ENCODE measurements at places on chromosomes 16 and 17.

DNA sequence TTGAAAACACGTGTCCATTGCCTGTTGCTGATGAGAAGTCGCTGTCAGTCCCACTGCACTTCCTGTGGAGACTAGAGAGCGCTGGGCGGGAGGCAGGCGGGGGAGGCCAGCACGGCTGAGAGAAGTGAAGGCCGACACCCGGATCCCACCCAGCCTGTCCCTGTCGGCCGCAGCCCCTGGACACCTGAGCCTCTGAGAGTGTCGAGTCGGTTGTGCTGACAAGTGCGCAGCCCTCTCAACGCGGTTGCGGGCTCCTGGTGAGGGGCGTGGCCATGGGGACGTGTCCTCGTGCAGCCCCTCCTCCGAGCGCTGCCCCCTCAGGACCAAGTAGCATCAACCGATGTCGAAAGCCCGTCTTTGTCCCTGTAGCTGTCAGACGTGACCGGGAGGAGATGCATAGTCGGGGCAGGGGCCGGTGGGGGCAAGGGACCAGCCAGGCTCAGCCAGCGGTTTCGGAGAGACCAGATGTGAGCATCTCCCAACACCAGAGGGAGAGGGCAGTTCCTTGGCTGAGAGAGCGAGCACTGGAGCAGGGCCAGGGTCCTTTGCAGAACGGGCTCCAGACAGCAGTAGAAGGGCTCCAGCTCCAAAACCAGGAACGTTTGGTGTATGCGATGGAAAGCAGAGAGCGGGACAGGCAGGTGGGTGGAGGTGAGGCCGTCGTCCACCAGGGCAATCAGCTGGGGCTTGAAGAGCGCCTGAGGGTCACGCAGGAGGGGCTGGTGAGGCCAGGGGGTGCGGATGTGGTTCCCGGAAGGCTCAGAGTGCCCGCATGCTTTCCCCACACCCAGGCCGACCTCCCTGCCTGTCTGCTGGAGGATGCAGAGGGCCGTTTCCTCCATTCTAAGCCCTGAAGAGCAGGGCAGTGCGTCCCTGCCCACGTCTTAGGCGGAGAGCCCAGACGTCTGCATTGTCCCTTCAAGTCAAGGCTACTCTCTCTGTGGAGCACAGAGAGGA lies 43.3 kb upstream of the CHMP6 start:
- no peak for DNase-seq

DNA sequence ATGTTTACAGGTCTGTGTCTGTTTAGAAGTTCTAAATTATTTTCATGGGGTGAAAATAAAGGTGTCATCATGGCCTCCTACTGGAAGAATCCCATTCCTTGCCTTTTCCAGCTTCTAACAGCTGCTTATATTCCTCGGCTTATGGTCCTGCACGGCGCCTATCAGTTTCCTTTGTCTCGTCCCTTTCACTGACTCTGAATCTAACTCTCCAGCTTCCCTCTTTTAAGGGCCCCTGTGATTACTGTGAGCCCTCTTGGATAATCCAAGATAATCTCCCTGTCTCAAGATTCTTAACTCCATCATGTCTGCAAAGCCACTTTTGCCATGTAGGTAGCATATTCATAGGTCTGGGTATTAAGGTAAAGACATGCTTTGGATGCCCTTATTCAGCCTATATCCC lies 441.0 kb upstream of the ERCC4 start:
- no peak for DNase-seq

DNA sequence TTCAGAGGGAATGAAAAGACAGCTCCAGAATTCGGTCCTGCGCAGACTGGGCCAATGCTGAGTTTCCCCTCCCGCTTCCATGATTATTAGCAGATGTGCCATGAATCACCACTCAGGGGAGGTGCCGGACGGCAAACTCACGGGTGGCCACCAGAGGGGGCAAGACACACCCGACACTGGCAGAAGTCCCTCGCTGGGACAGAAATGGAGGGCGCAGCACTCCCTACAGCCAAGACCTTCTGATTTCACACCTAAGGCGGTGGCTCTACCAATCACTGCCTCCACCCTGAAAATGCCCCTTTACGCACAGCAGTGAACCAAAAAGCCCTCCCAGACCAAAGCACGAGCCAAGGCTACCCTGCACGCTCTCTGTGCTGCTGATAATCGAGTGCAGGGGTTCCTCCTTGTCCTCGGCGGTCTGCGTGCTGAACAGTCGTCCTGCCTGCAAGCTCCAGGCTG lies 26.8 kb downstream of the TRAP1 start:
- DNase-seq = peak; percentile 84

GRCh38 chr17:49881054-49881402 lies 33.2 kb upstream of the TAC4 start:
- DNase-seq = no peak

- DNase-seq = no peak
These were observed 7.6 kb upstream of the ALOX15B start for GRCh38 chr17:8031261-8031661.

DNA sequence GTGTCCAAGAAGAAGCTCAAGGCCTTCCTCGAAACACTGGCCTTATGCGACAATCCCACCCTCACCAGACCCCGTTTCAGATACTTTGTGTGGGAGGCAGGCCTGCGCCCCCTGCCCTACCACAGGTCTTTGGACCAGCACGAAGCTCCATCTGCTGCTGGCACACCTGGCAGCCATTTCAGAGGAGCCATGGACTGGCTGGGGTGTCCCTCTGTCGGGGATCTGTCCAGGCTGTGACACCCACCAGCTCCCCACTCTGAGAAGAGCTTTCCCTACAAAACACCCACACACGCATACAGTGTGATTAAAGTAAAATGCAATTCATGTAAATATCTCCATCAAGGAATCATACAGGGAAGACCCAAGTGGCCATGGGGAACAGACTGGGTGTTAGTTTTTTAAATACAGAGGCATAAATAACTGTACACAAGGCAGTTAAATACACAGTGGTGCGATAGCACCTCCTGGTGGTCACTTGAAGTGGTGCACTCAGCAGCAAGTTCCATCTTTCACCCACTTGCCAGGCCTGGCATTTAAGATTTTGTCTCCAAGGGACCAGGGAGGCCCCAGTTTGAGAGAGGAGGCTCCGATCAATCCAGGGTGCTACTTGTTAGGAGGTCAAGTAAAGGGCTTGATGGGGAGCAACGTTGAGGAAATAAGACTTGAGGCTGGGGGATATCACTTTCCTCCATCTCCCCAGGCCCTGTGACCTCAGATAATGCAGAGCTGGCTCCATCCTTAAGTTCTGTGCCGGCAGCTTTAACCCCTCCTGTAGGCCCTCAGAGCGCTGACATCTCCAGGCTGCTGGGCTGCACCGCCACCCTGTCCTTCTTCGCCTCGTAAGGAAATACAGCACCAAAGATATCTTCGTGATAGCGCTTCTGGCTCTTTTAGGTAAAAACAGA lies 43.6 kb downstream of the NOS2 start:
- DNase-seq = peak; percentile 32

DNA sequence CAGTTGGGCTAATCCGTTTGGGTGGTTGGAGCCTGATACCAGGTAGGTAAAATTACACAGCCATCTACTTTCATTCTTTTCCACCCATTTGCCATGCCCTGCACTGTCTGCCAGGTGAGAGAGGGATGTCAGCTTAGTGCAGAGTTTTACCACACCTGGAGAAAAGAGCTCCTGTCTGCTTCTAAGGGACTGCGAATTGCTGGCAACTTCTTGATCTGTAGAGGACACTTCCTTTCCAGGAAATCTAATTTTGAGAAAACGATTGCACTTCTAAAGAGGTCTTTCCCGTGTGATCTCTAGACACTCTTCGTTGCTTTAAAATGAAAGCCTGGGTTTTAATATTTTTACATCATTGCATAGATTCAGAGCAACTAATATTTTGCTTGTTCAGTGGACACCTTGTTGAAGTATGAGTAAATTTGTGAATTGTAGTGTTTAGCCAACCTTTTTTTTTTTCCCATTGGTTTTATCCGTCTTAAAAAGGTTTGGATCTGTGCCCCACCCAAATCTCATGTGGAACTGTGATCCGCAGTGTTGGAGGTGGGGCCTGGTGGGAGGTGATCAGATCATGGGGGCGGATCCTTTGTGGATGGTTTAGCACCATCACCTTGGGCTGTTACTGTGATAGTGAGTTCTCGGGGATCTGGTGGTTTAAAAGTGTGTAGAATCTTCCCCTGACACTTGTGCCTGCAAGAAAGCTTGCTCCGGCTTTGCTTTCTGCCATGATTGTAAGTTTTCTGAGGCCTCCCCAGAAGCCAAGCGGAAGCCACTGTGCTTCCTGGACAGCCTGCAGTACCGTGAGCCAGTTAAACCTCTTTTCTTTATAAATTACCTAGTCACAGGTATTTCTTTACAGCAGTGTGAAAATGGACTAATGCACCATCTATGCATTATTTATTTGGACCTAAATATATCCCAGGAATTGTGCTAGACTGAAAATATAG lies 104.6 kb downstream of the PRKCA start:
- DNase-seq = peak; percentile 24

DNA sequence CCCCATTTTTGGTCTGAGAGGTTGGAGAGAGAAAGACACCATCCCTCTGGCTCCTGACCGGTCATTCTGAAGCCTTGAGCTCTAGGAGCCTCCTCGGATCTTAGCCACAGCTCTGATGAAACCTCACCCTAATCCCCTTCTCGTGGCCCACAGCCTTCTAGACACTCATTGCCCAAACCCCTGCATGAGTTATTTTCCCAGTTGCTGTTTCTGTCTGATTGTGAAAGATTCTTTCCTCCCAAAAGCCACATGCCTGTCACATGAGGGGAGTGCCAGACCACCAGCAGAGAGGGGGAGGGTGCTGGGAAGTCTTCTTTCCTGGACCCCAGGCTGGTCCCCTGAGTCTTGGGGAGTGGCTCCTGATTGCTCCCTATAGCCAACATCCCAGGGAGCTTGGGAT lies 17.6 kb upstream of the ABR start:
- no peak for DNase-seq

DNA sequence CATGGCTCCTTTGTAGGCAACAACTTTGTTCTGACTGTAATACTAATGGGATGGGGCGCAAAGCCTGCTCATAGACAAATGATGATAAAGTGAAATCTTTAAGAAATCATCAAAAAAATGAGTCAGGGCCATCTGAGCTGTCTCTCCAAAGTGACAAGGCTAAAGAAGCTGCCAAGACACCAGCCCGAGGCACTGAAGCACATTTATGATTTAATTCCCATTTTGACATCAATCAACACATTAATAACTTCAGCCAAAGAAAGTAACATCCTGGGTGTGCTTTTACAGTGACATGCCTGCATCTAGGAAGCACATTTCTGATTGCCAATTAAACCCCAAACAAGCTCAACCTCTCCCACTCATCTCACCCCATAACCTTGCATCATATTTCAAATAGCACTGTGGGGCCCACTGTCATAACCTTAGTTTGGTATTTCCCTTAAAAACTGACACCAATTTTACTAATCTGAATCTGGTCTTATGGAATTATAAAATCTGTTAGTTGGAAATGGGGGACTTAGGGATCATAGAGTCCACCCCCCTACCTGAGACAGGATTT lies 676.6 kb downstream of the TOX3 start:
- DNase-seq = no peak

GRCh38 chr16:543301-544164 lies 16.0 kb downstream of the CAPN15 start:
- no peak for DNase-seq

DNA sequence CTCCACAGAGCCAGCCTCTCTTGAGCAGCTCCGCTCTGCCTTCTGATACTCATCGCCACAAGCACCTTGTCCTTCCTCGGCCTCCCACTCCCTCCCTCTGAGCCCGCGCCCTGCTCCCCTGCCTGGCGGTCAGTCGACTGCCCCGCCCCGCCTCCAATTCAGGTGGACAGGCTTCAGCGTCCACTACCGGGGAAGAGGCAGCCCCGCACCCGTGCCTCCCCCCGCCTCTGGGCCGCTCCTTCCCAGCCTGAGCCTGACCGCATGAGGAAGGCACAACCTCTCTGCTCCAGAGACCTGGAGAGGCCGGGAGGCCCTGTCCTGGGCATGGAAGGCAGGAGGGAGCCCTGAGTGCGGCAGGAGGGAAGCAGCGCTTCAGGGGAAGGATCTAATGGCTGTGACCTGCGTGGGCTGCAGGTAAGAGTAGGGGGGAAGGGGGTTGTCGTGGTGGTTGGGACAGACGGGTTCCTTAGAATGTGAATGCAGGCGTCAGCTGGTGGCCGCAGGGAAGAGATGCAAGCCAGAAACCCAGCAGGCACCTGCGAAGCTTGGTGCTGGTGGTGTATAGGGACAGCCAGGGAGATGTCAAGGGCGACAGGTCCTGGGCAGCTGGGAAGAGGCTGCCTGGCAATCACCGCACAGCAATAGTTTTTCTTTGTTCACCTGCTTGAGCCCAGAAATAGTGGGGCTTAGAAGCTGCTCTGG lies 3.0 kb upstream of the SLC6A4 start:
- no peak for DNase-seq

- DNase-seq = no peak
These were observed 11.4 kb downstream of the SLFN5 start for GRCh38 chr17:35254107-35254773.

DNA sequence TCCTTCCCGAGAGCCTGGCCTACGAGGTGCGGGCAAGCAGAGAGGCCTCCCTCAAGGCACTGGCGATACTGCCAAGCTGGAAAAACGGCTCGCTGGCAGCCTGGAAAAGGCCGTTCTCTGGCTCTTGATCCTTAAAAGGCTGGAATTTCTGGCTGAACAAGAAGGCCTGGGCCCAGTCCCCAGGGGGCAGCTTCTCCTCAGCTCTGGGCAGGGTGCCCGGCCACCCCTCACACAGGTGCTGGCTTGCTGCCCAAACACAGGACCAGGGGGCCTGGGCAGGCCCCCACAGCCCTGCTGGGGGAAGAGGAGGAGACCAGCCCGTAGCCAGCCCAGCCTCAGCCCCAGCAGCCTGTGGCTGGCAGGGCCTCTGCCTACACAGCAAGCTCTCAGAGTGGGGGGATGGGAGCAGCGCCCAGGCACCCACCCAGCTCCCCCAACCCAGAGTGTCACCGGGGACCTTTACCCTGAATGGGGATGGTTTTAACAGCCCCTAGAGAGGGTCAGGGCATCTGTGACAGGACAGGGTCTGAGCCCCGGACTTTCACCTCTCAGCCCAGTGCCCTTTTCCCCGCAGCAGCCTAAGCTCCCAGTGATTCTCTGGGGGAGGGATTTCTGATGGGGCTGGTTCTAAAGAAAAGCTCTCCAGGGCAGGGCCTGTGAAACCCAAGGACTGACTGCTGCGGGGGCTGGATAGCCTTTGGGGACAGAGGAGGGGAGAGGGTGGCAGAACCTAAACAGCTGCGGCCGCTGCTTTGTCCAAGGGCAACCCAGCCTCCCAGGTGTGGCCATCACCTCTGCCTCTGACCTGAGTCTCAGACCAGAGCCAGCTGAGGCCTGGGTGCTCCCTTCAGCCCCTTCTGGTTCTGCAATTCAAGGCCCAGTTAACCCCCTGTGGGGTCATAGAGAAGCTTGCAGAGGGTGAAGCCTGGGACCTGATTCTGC lies 38.6 kb upstream of the TOB1 start:
- no peak for DNase-seq

- peak; percentile 54 for DNase-seq
These were observed 952 bp downstream of the CD300A start for GRCh38 chr17:74467221-74467951.

- no peak for DNase-seq
These were observed 63.9 kb downstream of the NXN start for GRCh38 chr17:915538-916201.

- DNase-seq = no peak
These were observed 479.0 kb upstream of the SALL1 start for GRCh38 chr16:51630076-51630475.

GRCh38 chr17:40932608-40933007 lies 4.8 kb downstream of the KRT23 start:
- no peak for DNase-seq

GRCh38 chr16:67022531-67023214 lies 6.3 kb upstream of the CBFB start:
- no peak for DNase-seq
